PC-3 (cell line): ENCODE measurements at places on chromosomes 2 and 18. TPM values are rescaled to one million over a fixed set of nuclear protein-coding genes. Genes with fewer than 3 reads are reported as not detected.
A peak's percentile ranks its signal among the peaks of the same experiment; 100 is the strongest.

DNA sequence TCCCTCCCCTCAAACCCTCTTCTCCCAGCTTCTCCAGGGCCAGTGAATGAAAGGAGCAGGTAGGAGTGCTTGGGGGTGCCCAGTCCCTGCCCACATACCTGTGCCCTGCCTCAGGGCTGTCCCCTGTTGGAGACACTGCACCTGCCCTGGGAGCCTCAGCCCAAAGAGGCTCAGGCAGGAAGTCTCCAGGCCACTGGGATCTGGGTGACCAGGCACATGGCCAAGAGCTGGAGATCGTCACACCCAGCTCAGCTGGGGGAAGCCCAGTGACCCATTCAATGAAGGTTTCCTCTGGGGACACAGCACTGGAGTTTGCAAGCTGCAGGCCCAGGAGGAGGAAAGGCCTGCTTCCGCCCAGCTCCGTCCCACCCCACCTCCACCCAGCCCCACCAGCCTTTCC, 156.4 kb downstream of the ZFP36L2 start:
- peak; percentile 77 for DNase-seq

DNA sequence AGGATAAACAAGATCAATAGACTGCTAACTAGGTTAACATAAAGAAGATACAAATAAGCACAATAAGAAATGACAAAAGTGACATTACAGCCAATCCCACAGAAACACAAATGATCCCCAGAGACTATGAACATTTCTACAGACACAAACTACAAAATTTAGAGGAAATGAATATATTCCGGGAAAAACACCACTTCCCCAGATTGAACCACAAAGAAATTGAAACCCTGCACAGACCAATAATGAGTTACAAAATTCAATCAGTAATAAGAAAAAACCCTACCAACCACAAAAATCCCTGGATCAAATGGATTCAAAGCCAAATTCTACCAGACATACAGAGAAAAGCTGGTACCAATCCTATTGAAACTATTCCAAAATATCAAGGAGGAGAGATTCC, 232.4 kb upstream of the RBMS1 start:
- DNase-seq, result no peak

GRCh38 chr2:231626449-231626848, 33.8 kb downstream of the TEX44 start:
- peak; percentile 11 for DNase-seq

The DIS3L2 gene
- 22.8 and 24.5 TPM in 2 replicates for total RNA-seq

DNA sequence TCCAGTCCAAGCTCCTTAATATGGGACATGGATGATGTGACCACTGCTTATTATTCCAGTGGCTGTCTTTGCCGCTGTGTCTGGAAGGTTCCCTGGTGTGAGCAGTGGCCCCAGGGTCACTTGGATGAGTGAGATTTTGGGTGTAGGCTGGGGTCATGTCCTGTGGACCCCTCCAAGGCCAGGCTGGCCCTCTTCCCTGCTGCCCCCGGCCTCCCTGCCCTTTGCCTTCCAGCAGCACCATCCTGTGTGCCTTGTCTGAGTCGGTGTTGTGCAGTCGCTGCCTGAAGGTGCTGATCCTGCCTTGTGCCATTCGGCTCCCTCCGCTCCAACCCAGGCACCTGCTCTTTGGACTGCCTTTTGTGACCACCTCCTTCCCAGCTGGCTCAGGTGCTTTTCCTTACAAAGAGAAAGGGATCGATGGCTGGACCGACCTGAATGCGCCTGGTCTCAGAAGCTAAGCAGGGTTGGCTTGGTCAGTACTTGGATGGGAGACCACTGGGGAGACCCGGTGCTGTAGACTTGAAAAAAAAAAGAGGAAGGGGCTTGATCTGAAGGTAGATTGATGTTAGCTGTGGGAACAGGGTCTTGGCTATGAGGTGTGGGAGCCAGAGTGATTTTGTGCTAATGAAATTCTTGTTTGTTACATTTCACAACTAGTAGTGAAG, 16.7 kb upstream of the GREB1 start:
- no peak for DNase-seq

- no peak for DNase-seq
These were observed 14.5 kb upstream of the VWA3B start for GRCh38 chr2:98072442-98072841.

The CD8A gene
- total RNA-seq, result 0.18 TPM in 1 of 2 replicates, not detected in the other

The C2orf92 gene
- total RNA-seq, result 3.0 and 3.3 TPM in 2 replicates

- DNase-seq, result no peak
These were observed 128.5 kb downstream of the EPHA4 start for GRCh38 chr2:221443645-221444044.

- peak; percentile 35 for DNase-seq
These were observed 38.0 kb downstream of the CMPK2 start for GRCh38 chr2:6827566-6828298.

The LRRC30 gene
- not detected in 2 replicates for total RNA-seq

DNA sequence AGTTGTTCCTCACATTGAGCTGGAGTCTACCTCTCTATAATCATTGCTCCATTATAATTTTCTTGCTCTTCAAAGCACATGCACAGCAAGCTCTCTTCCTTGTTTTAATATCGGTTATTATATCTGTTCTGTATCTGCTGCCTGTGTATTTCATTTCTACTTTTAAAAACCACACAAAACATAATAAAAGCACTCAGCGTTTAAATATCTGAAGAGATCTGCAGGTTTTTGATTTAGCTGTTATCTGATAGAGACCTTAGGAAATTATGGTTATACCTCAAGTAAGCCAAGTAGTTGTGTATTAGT, 49.0 kb downstream of the SERPINB7 start:
- DNase-seq, result no peak

- DNase-seq, result no peak
These were observed 146.5 kb downstream of the NCKAP5 start for GRCh38 chr2:133421516-133422324.

- no peak for DNase-seq
These were observed 45.8 kb downstream of the LDLRAD4 start for GRCh38 chr18:13264091-13265007.

The CHST10 gene
- 13.4 and 17.8 TPM in 2 replicates for total RNA-seq

- no peak for DNase-seq
These were observed 33.4 kb downstream of the ITGA6 start for GRCh38 chr2:172460780-172461201.

- no peak for DNase-seq
These were observed 176.8 kb upstream of the LRP1B start for GRCh38 chr2:142307616-142308115.

DNA sequence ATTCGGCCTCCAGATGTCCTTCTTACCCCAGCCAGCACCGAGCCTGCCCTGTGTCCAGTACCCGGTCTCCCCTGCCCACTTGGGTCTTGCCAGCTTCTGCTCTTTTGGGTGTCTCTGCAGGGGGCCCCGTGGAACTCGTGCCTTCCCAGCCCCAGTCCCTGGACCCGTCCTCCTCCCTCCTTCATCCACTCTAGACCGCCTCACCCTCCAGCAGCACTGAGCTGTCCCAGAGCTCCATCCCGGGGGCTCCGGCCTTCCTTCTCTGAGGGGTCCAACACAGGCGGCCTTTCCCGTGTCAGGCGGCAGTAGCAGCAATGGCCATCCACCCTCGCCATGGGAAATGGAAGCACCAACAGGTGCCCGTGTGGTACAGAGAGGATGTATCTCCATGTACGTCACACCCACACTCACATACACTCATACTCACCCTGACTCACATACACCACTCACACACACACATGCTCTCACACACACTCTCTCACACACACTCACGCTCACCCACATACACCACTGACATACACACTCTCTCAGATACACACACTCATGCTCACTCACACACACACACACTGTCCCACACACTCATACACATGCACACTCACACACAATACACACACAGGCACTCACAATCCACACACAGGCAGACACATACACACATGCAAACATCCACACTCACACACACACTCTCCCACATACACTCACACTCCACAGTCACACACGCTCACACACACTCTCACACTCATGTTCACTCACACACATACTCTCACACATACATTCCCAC, 827.5 kb upstream of the SALL3 start:
- DNase-seq, result no peak

DNA sequence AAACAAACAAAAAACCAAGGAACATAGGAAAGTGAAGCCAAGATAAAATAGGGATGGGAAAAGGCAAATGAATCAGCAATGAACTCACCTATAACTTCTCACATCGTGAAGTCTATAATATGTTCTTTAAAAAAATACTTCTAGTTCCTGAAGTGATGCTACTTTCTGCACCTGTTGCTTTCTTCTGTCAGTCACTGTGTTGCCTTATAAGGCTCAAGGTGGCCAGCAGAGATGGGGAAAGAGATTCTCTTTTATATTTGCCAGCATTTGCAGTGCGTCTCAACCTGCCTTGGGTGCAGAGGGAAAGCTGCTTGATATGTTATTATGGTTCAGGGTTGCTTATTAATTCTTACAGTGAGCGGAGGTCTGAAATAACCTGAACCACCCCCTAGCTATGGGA, 14.0 kb downstream of the QPCT start:
- DNase-seq, result no peak

The GAD1 gene
- 10.6 and 16.5 TPM in 2 replicates for total RNA-seq
